ENCODE measurements at places on chromosomes 7 and 10.

DNA sequence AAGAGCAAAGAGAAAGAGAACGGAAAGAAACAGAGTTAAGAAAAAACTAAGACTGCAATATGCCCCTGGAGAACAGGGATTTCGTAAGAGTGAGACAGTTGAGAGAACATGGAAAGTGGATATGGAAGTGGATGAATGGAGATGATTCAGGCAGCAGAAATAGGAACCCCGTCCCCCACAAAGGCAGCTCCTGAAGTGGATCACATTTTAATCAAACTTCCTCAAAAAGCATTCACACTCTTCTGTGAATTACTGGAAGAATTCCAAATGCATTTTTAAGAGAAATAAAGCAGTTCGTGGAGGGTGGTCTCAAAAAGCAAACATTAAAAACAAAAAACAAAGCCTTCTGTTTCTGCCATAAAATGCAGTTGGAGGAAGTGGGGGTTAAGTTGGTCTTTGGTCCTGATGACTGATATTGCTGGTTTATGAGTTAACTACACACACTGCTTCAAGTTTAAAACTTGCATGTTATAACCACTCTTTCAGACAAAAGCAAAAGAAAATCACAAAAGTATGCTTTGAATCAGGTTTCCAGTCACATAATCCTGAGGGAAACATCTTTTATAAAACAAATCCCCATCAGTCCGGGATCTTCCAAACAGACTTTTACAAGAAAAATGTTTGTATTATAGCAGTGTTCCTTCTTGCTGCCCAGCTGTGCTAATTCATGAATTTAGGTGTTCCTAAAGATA is 214.3 kb downstream of the FANK1 start:
- no peak for DNase-seq

DNA sequence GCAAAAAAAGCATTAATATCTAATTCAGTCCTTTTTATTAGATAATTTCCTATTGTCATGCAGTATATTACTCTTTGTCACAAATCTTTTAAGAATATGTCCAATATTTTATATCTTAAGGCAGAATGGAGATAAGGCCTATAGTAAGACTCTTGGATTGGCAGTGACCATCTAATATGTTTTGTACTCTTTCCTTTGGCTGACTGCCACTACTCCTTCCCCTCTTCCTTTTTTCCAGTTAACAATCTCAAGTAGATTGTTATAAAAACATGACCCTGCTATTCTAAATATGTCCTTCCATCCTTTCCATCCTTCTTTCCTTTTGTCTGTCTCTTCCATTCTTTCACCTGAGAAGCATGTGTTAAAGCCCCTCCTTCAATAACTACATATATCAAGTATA is 92.8 kb upstream of the TMEM168 start:
- no peak for DNase-seq

DNA sequence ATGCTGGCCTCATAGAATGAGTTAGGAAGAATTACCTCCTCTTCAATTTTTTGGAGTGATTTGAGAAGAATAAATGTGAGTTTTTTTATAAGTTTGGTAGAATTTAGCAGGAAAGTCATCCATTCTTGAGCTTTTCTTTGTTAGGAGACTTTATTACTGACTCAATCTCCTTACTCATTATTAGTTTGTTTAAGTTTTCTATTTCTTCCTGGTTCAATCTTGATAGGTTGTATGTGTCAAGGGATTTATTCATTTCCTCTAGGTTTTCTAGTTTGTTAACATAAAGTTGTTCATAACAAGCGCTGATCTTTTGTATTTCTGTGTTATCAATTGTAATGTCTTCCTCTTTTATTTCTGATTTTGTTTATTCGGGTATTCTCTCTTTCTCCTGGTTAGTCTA is 47.4 kb downstream of the BICC1 start:
- no peak for DNase-seq

GRCh38 chr7:3439333-3440030 is 138.4 kb downstream of the SDK1 start:
- DNase-seq: peak; percentile 91

DNA sequence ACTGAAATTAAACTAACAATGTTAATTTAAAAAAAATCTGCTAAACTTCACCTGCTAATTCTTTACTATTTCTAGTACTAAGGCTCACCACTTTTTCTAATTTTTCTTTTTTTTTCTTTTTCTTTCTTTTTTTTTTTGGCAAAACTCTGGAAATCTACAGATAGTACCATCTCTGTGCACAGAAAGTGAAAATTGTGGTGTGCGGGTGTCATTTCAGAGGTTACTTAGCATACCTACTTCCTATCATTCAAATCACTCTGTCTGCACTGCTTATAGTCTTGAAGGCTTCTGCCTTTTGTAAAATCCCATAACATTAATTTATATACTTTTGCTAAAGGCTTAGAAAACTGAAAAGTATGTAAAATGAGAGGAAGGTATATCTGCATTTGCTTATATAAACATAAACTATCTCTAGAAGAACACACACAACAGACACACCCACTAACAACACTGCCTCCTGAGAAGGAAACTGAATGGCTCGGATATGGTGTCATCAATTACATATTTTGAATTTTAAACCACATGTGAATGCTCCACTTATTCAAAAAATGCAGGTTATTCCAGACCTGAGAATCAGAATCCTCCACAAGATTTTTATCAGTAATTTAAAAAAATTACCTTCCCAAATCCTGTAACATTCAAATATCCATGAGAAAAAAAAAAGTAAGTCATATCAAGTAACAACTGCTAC is 229.5 kb downstream of the PARD3 start:
- no peak for DNase-seq

DNA sequence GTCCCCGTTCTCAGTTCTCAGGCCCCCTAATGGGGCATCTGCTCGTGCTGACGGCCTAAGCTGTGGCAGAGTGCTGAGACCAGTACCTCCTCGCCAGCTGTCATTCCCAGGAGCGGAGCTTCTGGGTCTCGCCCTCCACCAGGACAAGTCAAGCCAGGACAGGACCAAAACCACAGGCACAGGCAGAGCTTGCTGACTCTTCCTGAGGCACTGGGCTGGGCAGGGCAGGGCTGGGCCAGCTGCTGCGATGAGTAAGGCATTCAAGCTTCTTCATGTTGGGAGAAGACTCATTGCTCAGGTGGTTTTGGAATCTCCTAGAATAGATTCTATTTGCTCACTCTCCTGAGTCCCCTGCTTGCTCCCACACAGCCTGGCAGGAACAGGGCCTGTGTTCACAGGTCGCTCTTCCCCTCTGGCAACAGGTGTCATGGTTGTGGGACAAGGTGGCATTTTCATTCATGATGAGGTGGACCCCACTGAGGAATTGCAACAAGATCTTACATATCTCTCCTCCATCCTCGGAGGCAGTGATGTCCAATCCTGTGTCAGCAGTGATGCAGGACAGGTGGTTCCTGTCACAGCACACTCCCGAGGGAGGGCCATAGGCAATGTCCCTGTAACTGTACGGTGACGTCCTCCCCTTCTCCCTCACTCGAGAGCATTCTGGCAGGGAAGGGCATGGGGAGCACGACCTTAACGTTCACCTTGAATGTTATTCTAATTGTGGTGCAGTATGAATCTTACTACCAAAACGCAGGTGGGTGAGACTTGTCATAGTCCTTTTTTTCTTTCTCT is 17.0 kb upstream of the SH3PXD2A start:
- DNase-seq: no peak

GRCh38 chr7:39083781-39084180 is 106.1 kb downstream of the POU6F2 start:
- DNase-seq: no peak

DNA sequence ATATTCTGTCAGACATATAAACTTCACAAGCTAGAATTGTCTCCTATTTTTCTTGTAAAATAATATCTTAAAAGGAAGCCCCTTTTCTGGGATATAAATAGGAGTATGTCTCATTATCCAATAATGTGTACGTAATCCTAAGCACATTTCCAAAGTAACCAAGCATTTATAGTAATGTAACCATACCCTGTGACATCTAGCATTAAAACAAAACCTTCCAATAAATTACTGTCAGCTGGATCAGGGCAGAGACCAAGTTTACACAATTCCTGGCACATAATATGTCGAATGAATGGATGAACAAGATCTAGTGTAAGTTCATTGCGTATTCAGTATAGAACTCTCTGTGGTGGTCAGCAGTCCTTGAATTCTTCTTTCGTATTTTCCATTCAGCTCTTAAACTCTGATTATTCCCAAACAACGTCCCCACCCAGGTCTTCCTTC is 14.3 kb downstream of the CPED1 start:
- DNase-seq: no peak

- DNase-seq: no peak
These were observed 97.8 kb downstream of the GALNT17 start for GRCh38 chr7:71229699-71230098.

GRCh38 chr7:30464231-30464671 is 14.3 kb downstream of the NOD1 start:
- DNase-seq: no peak

DNA sequence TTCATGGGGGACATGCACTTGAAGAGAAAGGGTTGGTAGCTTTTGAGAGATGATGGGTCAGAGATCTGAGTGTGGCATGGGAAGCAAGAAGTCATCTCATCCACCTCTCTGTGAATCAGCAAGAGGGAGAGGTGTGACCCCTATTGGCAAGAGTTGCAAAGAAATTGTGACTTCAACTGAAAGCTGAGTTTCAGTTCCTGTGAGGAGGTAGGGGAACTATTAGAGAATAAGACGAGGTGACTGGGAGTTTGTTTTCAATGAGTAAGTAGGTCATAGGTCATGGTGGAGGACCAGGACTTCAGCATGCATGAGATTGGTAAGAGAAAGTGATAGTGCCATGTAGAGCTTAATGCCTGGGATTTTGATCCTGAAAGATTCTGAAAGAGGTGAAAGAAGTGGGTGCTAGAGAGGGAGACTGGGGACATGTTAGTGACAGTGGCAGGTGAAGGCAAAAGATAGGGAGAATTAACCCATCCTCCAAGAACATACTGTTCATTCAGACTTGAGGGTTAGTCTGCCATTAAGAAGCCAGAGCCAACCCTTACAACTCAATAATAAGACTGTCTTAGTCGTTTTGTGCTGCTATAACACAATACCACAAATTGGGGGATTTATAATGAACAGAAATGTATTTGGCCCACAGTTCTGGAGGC is 75.5 kb upstream of the CAPZA2 start:
- peak; percentile 61 for DNase-seq

GRCh38 chr7:66276363-66276762 is 71.2 kb downstream of the TPST1 start:
- DNase-seq: no peak

GRCh38 chr10:100184426-100184825 is 1.4 kb downstream of the ERLIN1 start:
- DNase-seq: no peak

- no peak for DNase-seq
These were observed 50.6 kb downstream of the ARHGAP22 start for GRCh38 chr10:48554246-48554645.

DNA sequence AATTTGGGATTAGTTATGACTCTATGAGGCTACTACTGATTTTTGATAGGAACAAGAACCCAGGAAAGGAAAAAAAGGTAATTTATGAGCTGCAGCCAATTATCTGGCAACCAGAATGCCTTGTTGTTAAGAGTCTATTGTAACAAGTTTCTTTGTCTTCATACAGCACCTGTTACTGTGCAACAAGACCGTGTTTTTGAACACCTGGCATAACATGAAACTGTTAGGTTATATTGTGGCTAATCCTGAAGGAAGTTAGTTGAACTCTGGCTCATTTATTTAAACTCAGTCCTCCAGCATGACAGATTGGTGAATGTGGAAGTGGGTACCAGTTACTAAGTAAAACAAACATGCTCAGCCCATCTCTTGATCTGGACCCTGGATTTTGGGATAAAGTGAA is 33.0 kb downstream of the RALA start:
- DNase-seq: no peak

DNA sequence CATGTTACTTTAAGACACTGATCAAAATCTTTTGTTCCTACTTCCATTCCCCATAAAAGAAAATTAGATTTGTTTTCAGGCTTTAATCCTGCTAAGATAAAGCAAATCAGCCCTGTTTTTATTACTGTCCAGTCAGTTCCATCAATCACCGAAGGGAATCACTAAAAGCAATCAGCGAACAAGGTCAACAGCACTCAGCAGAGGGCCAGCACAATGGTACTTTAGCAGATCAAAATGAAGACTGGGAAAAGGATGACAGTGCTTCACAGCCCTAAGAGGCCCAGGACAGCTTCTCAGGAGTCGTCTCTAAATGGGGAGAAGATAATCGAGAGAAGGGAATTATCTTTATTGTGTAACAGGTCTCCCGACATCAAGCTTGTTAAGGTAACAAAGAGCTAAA is 32.7 kb downstream of the SEM1 start:
- DNase-seq: no peak

- peak; percentile 27 for DNase-seq
These were observed 59.3 kb downstream of the NUDCD3 start for GRCh38 chr7:44431091-44431608.

GRCh38 chr10:1451362-1451888 is 285.9 kb downstream of the ADARB2 start:
- DNase-seq: no peak

- no peak for DNase-seq
These were observed 434.1 kb downstream of the DNAJB9 start for GRCh38 chr7:109003742-109004141.

DNA sequence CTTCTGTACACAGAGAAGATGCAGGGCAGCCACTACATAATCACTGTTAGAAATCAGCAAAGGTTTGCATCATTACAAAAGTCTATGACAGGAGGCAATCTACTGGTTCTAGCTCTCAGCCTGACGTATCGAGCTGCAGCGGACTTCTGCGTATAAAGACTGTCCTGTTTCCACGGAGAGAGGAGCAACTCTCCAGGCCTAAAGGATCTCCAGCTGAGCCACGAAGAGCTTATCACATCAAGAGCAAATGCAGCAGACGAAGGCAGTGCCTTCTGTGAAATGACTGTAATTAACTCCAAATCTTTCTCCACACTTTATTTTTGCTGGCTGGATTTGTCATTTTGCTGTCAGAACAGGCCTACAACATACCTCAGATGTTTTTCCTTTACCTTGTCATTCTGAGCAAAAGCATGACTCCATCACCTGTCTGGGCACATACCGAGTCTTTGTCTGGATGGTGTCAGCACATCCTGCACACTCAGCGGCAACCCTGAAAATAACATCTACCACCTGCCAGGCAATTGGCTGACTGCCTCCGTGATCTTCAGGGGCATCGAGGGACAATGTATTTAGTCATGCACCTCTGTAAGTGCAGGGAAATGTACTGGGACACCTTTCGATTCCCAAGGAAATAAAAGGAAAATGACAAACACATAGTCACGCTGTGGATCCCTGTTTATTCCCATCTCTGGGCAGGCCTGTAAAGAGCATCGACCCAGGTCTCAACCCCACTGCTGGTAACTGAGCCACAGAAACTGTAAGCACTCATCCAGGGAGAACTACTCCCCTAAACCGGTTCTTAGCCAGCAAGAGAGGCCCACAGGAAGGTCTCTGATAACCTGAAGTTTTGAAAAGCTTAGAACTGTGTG is 26.3 kb upstream of the SH3PXD2A start:
- no peak for DNase-seq

GRCh38 chr7:97006816-97007582 is 1.6 kb downstream of the DLX6 start:
- no peak for DNase-seq

Measured in ACHN (cell line).